ENCODE measurements at places on chromosomes 1 and 21. TPM values are rescaled to one million over a fixed set of nuclear protein-coding genes. Genes with fewer than 3 reads are reported as not detected.
A peak's percentile ranks its signal among the peaks of the same experiment; 100 is the strongest.

Gene H3-3A
- 320 TPM for total RNA-seq

Gene RAB42
- 2.0 TPM for total RNA-seq

Gene HCRTR1
- not detected for total RNA-seq

DNA sequence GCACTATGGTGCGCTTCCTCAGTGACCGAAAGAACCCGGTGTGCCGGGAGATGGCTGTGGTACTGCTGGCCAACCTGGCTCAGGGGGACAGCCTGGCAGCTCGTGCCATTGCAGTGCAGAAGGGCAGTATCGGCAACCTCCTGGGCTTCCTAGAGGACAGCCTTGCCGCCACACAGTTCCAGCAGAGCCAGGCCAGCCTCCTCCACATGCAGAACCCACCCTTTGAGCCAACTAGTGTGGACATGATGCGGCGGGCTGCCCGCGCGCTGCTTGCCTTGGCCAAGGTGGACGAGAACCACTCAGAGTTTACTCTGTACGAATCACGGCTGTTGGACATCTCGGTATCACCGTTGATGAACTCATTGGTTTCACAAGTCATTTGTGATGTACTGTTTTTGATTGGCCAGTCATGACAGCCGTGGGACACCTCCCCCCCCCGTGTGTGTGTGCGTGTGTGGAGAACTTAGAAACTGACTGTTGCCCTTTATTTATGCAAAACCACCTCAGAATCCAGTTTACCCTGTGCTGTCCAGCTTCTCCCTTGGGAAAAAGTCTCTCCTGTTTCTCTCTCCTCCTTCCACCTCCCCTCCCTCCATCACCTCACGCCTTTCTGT lies 7.3 kb upstream of the PIGV start:
- DNase-seq: no peak
- no peak overlapping the region for H3K27ac ChIP-seq
- no peak overlapping the region for H3K4me3 ChIP-seq
- H3K4me1 ChIP-seq: peaks cover 50% of the 10 kb centered on the region
- peaks cover 37% of the 10 kb centered on the region for H3K36me3 ChIP-seq

DNA sequence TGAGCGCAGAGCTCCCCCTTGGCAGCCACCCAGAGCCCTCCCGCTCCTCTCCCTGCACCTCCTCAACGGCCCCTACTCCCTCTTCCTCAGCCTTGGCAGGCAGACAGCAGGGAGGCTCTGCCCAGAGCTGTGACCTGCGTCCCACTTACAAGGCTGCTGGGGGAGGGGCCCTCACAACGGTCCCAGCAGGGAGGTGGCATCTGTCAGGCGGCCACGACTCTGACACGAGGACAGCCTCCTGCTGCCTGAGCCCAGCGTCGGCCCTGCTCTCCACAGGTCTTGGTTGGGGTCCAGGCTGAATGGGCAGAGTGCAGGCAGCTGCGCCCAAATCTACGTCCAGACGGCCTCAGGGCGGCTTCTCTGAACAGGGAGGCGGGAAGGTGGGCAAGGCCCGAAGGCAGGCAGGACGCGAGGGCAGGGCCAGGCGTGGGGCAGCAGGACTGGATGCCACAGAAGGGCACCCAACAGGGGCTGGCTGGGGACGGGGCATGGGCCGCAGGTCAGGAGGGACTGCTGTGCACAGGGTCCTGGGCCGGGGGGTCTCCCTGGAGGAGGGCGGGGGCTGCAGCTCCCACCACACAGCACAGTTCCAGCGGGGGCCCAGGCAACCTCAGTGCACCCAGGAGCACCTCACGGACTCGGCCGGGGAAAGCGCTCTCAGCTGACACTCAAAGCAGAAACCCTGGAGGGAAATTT lies 7.5 kb downstream of the SLC19A1 start:
- H3K4me3 ChIP-seq: no peak overlapping the region
- H3K4me1 ChIP-seq: no peaks in the 10 kb centered on the region
- no peaks in the 10 kb centered on the region for H3K27me3 ChIP-seq

DNA sequence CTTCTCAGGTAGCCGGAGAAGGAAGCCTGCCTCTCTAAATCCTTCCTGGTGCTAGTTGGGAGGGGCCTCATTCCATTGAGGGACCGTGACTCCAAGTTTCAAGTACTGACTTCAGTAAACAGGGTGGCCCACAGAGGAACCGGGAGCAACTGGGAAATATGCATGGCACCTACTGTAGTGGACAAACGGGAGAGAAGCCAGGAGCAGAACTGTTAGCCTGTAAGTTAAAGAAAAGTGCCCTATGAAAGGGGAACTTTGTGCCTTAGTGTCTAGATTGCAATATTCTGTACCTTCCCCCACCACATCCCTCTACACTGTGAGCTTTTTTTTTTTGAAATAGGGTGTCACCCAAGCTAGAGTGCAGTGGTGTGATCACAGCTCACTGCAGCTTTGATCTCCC lies 33.2 kb upstream of the KANK4 start:
- no peaks in the 10 kb centered on the region for H3K36me3 ChIP-seq
- no peaks in the 10 kb centered on the region for H3K27me3 ChIP-seq
- no peaks in the 10 kb centered on the region for H3K4me1 ChIP-seq
- no peak overlapping the region for H3K4me3 ChIP-seq

DNA sequence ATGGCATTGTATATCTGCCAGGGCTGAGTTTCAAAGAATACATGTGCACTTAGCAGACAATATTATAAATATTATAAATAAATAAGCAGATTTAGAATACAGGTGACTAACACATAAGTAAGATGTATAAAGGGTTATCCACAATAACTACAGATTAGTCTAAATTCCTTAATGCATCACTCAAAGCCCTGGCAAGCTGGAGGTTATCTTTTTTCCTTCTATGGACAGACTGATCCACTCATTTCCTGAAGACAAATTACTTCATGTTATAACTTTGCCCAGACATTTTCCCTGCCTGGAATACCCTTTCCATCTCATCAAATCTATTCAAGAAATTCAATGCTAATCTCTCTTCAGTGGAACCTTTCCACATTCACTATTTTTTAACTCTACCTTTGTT lies 38.8 kb downstream of the LUZP1 start:
- H3K27ac ChIP-seq: no peak overlapping the region
- peaks cover 29% of the 10 kb centered on the region for H3K4me1 ChIP-seq
- no peaks in the 10 kb centered on the region for H3K36me3 ChIP-seq
- H3K27me3 ChIP-seq: no peaks in the 10 kb centered on the region

GRCh38 chr1:175564119-175564518 lies 179.3 kb downstream of the TNR start:
- no peaks in the 10 kb centered on the region for H3K27me3 ChIP-seq
- H3K4me1 ChIP-seq: no peaks in the 10 kb centered on the region
- no peaks in the 10 kb centered on the region for H3K36me3 ChIP-seq
- no peak for DNase-seq
- no peak overlapping the region for H3K27ac ChIP-seq

DNA sequence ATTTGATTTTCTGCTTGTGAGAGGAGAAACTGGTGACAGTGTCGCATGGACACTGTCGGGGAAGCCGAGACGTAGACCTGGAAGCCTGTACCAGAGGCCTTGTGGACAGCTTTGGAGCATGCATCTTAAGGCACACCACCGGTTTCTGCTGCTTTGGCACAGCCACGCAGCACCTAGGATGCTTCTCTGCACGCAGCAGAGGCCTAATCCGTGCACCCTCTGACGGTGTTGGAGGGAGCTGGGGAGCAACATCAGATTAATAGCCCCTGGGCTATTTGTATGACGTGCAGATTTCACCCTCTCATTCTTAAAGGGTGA lies 30.3 kb downstream of the TEX35 start:
- H3K27ac ChIP-seq: peak overlapping the region; percentile 87
- no peaks in the 10 kb centered on the region for H3K27me3 ChIP-seq
- peaks cover 29% of the 10 kb centered on the region for H3K4me1 ChIP-seq
- H3K36me3 ChIP-seq: no peaks in the 10 kb centered on the region

GRCh38 chr1:207155028-207155427 lies 51.0 kb downstream of the C4BPA start:
- no peak overlapping the region for H3K4me3 ChIP-seq
- H3K36me3 ChIP-seq: no peaks in the 10 kb centered on the region
- no peaks in the 10 kb centered on the region for H3K4me1 ChIP-seq
- no peak for DNase-seq

GRCh38 chr1:111157431-111157830 lies 17.4 kb downstream of the CEPT1 start:
- no peak for DNase-seq
- H3K4me1 ChIP-seq: no peaks in the 10 kb centered on the region
- peaks cover 4% of the 10 kb centered on the region for H3K36me3 ChIP-seq

GRCh38 chr1:224749916-224750315 lies 133.8 kb downstream of the CNIH3 start:
- no peaks in the 10 kb centered on the region for H3K36me3 ChIP-seq
- H3K4me1 ChIP-seq: no peaks in the 10 kb centered on the region
- DNase-seq: no peak
- no peak overlapping the region for H3K27ac ChIP-seq
- H3K4me3 ChIP-seq: no peak overlapping the region

- H3K27me3 ChIP-seq: no peaks in the 10 kb centered on the region
- no peaks in the 10 kb centered on the region for H3K4me1 ChIP-seq
- DNase-seq: no peak
- no peak overlapping the region for H3K4me3 ChIP-seq
- H3K36me3 ChIP-seq: no peaks in the 10 kb centered on the region
Measured at GRCh38 chr1:245538671-245539070, 383.9 kb downstream of the KIF26B start.

DNA sequence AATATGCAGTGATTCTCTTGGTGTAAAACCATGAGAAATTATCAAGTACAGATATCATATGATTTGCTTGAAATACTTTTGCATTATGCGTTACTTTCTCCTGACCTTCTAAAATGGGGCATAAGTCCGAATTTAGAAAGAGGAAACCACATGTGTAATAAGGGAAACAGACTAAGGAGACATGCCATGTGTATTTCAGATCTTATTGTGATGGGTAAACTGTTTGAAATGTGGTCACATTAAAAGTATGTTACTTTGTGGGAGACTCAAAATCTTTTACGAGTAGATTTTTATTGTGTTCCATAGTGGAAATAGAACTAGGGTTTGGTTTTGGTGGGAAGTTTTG lies 173.0 kb downstream of the NFIA start:
- H3K36me3 ChIP-seq: no peaks in the 10 kb centered on the region
- no peaks in the 10 kb centered on the region for H3K27me3 ChIP-seq
- peaks cover 54% of the 10 kb centered on the region for H3K4me1 ChIP-seq
- DNase-seq: no peak
- H3K4me3 ChIP-seq: peak overlapping the region; percentile 21

DNA sequence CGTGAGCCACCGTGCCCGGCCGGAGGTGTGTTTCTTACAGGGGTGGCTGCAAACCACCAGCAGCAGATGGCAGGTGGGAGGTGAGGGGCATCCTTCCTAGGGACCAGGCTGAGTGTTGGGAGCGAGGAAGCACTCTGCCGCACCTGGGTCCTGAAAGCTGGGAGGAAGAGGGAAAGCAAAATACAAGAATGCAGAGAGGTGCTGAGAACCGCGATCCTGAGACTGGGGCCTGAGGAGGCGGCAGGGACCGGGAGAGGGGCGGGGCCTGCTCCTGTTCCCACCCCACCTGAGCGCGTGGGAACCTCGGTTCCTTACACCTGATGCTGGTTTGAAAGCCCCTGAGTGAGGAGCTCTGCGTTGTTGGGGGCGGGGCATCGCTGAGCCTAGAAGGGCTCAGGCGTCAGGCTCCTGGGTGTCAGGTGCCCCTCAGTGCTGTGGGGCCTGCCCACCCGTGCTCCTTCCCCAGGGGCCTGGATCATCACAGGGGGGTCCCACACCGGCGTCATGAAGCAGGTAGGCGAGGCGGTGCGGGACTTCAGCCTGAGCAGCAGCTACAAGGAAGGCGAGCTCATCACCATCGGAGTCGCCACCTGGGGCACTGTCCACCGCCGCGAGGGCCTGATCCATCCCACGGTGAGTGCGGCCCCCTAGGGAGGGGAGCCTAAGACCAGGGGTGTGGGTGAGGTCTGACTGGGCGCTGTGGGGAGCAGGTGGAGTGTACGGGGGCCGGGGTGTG lies 15.5 kb downstream of the TRPM2 start:
- DNase-seq: peak; percentile 62
- no peaks in the 10 kb centered on the region for H3K36me3 ChIP-seq
- no peak overlapping the region for H3K4me3 ChIP-seq
- no peaks in the 10 kb centered on the region for H3K4me1 ChIP-seq
- no peak overlapping the region for H3K27ac ChIP-seq
- H3K27me3 ChIP-seq: peaks cover 11% of the 10 kb centered on the region

DNA sequence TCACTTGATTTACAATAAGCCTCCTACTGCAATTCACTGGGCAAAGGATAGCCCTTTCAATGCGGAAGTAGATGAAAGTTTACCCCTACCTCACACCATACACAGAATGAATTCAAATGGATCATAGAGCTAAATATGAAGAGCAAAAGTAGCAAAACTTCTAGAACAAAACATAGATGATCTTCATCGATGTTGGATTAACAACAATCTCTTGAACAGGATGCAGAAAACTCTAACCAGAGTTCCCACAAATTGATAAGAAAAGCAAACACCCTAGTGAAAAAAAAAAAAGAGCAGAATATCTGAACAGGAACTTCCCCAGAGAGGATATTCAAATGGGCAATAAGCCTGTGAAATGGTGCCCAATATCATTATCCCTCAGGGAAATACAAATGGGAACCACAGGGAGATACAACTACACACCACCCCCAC lies 1.9 kb upstream of the UBASH3A start:
- H3K36me3 ChIP-seq: no peaks in the 10 kb centered on the region
- no peak overlapping the region for H3K4me3 ChIP-seq
- DNase-seq: no peak
- no peaks in the 10 kb centered on the region for H3K27me3 ChIP-seq

DNA sequence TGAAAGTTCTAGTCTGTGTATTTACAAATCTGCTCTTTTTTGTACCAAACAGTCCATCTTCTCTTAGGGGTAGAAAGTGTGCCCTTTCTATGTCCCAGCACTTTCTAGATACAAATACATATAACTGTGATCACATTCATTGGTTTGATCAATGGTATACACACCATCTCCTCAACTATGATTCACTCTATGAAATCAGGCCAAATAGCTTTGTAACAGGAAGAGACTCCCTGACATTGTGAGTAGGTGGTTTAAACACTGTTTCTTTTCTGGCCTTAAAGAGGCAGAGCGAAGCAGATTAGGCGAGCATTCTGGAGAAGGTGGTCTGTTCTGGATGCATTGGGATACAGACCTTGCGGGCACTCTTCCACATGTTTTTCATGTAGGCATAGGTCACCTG lies 39.3 kb upstream of the EXOSC10 start:
- DNase-seq: no peak
- H3K4me1 ChIP-seq: peaks cover 14% of the 10 kb centered on the region
- peaks cover 76% of the 10 kb centered on the region for H3K36me3 ChIP-seq
- H3K4me3 ChIP-seq: no peak overlapping the region

- no peak overlapping the region for H3K27ac ChIP-seq
- H3K4me1 ChIP-seq: no peaks in the 10 kb centered on the region
- H3K27me3 ChIP-seq: no peaks in the 10 kb centered on the region
- no peaks in the 10 kb centered on the region for H3K36me3 ChIP-seq
- DNase-seq: no peak
Measured at GRCh38 chr1:225004396-225004795, 74.9 kb downstream of the DNAH14 start.

GRCh38 chr1:21216835-21217811 lies 40.4 kb upstream of the EIF4G3 start:
- peaks cover 36% of the 10 kb centered on the region for H3K36me3 ChIP-seq
- DNase-seq: peak; percentile 76
- H3K4me1 ChIP-seq: no peaks in the 10 kb centered on the region
- no peaks in the 10 kb centered on the region for H3K27me3 ChIP-seq

GRCh38 chr1:10830961-10831668 lies 34.7 kb upstream of the CASZ1 start:
- H3K27ac ChIP-seq: no peak overlapping the region
- H3K4me3 ChIP-seq: no peak overlapping the region
- no peak for DNase-seq
- H3K4me1 ChIP-seq: peaks cover 6% of the 10 kb centered on the region
- H3K27me3 ChIP-seq: peaks cover 16% of the 10 kb centered on the region

GRCh38 chr1:12618965-12619791 lies 1.2 kb upstream of the DHRS3 start:
- no peaks in the 10 kb centered on the region for H3K27me3 ChIP-seq
- peak overlapping the region; percentile 85 for H3K4me3 ChIP-seq
- H3K4me1 ChIP-seq: peaks cover 76% of the 10 kb centered on the region
- H3K36me3 ChIP-seq: no peaks in the 10 kb centered on the region
